H1 (cell line): ENCODE measurements at places on chromosomes 2 and 18.

DNA sequence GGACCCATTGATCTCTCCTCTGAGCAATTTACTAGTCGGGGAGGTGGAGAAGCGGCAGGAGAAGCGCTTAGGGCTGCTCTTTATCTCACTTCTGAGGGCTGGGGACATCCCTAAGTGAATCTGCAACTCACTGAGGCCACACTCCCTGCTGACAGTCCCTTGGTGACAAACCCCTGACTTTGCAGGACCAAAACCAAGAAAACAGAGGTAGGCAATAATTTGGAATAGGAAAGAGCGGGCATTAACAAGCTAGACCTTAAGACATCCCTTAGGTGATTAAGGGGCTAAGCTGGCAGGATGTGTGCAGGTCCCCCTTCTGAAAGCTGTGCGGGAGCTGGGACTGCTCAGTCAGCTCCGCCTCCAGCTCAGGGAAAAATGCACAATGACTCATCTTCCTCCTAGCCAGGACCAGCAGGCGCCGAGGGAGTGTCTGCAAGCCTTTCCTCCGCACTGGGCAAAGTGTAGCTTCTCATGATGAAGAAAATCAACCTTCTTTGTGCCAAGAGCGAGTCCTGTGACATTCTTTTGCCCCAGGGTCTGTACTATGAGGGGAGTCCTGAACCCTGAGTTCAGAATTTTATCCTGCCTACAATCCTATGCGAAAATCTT, 63.3 kb downstream of the BOD1L2 start:
- peak; percentile 60 for DNase-seq

- no peak for DNase-seq
These were observed 22.7 kb upstream of the DSC1 start for GRCh38 chr18:31185186-31185950.

DNA sequence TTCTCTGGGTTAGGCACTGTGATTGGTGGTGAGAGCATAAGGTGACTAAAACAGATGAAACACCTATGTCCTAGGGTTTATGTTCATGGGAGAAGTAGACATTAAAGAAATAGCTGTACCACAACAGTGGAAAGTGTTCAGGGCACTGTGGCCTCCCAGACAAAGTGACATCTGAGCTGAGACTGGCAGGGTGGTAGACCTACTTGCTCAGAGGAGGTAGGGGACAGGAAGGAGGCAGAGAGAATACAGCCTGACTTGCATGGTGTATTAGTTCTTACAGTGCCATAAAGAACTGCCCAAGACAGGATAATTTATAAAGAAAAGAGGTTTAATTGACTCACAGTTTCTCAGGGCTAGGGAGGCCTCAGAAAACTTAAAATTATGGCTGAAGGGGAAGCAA, 82.6 kb downstream of the MAPRE2 start:
- DNase-seq = no peak

DNA sequence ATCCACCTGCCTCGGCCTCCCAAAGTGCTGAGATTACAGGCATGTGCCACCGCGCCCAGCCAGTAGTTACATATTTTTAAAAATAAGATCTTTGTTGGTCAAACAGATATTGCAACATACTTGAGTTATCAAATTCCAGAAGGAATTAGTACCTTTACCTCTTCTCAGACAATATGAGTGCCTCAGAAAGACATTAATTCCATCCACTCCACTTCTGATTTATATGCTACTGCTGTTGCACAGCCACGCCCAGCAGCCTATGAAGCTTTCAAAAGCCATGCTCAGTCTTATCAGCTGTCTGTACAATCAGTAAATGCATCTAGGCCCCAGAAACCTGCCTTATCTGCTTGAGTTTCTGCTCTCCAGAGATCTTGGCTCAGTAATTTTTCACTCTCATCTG, 47.8 kb downstream of the MEX3C start:
- no peak for DNase-seq

- no peak for DNase-seq
These were observed 1152.8 kb upstream of the CELF4 start for GRCh38 chr18:38718365-38718901.

DNA sequence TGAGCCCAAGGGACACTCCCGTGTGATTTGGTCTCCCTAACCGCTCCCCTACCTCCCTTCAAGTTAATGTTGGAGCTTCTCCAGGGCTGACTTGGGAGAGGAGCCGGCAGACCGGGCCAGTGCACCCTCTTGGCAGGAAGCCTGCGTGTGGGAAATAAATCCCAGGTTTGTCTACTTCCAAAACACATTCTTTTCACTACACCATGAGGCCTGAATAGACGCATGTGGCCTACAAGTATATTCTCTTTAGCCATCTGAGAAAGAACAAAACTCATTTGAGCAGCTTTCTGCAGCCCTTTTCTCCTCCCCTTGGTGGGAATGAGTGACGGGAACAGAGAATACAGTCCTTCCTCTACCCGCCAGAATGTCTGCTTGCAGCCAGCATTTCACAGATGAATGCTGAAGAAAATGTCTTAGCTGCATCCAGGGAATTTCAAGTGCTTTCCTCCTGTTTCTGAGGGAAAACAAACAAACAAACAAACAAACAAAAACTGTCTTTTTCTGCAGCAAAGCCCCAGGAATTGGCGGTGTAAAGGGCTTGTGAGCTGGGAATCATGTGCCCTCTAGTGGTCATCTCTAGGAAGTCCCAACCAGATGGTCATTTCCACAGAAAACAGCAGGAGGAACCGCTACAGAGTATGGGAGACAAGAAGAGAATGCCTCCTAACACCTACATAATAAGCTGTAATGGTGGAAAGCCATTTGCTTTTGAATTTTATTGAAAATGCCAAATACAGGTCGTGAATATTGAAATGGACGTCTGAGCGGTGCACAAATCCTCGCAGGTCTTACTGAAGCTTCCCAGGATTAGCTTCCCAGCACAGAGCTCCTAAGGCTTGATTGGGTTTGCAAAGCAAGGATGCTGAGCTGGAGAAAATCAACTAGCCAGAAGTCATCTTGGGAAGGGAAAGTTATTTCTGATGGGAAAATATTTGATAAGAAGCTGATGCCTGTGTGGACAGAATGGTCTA, 41.2 kb upstream of the DAPL1 start:
- peak; percentile 56 for DNase-seq

- no peak for DNase-seq
These were observed 43.2 kb downstream of the PARD6G start for GRCh38 chr18:80204142-80204541.

GRCh38 chr2:239546541-239546940, 145.7 kb upstream of the HDAC4 start:
- DNase-seq = no peak

DNA sequence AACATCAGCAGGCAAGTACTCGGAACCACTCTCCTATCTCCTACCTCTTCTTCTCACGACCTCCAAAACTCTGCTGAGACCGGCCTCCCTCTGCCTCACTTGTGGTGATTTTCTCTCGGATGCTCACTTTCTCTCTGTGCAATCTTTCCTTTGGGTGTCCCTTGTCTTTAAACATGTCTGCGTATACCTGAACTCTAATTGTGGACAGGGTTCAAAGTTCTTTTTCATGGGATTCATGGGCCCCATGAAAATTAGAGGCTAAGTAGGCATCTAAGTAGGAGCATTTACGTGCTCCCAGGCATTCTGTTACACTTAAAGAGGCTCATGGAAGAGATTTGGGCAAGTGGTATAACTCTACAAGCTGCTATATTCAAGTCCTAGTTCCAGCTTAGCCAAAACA, 2.1 kb upstream of the PPP1CB start:
- no peak for DNase-seq

DNA sequence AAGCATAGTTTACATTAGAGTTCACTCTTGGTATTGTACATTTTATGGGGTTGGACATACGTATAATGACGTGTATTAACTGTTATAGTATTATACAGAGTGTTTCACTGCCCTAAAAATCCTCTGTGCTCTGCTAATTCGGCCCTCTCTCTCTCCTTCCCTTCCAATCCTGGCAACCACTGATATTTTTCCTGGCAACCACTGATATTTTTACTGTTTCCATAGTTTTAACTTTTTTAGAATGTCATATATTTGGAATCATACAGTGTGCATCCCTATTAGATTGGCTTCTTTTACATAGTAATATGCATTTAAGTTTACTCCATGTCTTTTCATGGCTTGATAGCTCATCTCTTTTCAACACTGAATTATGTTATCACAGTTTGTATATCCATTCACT, 526.7 kb downstream of the RIT2 start:
- DNase-seq = no peak

GRCh38 chr18:21064347-21064746, 47.3 kb downstream of the ROCK1 start:
- no peak for DNase-seq

- DNase-seq = no peak
These were observed 78.1 kb downstream of the MBOAT2 start for GRCh38 chr2:8925411-8925810.
